ENCODE measurements at places on chromosomes 1 and 21.

DNA sequence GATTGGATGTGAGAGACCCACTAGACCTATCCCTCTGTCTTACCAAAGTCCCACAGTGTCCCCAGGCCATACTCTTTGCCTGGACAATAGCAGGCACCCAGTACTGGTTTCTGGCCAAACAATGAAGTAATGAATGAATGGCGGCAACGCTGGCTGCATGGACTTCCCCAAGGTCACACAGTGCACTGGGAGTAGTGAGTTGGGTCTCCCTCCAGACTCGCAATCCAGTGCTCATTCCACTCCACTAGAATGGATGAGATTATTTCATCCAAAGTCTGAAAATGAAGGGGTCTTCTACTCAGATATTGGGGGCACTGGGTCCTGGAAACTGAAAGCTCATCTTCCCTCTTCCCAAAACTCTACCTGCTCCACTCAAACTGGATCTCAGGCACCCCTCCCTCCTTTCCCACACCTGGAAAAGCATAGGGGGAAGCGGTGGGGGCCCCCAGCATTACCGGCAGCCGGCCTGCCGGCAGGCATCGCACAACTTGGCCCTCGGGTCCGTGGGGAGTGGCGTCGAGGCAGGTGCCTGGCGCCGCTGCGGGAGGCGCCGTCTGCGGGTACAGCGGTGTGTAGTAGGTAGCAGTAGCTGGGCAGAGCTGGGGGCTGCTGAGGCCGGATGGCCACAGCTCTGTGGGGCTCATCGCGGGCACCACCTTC lies 816 bp downstream of the E2F2 start:
- DNase-seq = no peak

GRCh38 chr1:177629526-177629925 lies 340.3 kb downstream of the SEC16B start:
- no peak for DNase-seq

DNA sequence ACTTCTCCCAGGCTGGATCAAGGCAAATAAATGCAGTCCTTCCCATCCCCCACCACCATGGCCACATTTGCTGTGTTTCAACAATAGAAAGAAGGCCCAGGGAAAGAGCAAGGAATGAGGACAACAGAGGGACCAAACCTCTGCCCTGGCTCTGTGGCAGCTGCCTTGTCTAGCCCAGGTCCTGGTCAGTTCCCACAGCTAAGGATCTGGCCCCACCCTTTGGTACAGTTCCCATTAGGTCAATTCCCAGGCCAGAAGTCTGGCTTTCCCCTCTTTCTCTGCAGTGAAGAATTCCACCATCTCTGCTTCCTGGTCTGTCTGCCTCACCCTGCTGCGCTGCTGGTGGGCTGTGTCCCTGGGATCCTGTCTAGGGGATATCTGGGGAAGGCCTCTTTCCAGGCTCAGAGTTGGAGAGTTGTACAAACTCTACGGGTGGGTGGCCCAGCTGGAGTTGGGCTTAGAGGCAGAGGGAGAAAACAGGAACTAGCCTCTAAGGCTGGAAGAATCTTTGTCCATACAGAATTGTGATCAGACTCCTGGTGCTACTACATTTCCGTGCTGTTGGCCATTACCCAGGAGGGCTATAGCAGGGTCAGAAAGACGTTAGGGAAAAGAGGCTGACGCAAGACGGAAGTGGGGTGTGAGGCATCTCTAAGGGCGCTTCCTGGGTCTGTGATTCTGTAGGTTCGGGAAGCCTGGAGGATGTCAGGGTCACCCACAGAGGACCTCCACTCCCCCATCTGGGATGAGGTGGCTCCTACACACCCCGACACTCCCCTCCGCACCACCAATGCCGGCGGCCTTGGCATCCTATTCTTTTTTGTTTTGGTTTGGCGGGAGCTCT lies 953 bp upstream of the NDUFS2 start:
- no peak for DNase-seq

- DNase-seq = peak; percentile 51
Measured at GRCh38 chr1:26913754-26914619, at the start of gene NR0B2. NR0B2 (minus strand) TSS chr1:26913975; CDS start chr1:26913940, 35 bp downstream.

GRCh38 chr1:64515427-64515826 lies 45.5 kb downstream of the CACHD1 start:
- no peak for DNase-seq

DNA sequence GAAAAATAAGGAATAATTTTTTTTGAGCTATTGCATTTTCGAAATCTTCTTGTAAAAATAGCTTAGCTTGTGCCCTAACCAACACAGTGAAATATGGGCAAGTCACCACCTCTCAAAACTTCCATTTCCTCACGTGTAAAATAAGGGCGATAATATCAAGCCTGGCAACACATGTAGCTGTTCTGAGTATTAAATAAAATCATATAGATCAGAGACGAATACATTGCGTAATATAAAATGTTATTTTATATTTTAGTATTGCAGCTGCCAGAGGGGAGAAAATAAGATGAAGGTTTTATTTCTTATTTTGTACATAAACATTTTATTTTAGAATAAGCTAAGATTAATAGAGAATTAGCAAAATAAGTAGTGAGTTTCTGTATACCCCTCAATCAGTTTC lies 85.9 kb downstream of the C21orf91 start:
- no peak for DNase-seq

DNA sequence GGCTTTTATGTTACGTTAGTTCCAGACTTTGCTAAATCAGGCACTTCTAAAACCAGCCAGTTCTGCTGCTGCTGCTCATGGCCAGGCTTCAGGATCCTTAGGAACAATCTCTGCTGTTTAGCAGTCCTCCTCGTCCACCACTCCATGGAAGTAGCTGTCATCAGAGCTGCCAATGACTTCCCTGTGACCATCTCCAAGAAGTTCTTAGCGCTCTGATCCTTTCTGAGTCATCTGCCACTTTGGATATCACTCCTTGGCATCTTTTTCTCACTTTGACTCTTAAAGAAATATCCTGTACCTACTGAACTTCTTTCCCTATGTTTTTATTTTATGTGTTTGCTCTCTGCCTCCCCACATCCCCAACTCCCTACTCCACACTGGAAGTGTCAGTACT lies 14.7 kb upstream of the IRF2BP2 start:
- DNase-seq = no peak

DNA sequence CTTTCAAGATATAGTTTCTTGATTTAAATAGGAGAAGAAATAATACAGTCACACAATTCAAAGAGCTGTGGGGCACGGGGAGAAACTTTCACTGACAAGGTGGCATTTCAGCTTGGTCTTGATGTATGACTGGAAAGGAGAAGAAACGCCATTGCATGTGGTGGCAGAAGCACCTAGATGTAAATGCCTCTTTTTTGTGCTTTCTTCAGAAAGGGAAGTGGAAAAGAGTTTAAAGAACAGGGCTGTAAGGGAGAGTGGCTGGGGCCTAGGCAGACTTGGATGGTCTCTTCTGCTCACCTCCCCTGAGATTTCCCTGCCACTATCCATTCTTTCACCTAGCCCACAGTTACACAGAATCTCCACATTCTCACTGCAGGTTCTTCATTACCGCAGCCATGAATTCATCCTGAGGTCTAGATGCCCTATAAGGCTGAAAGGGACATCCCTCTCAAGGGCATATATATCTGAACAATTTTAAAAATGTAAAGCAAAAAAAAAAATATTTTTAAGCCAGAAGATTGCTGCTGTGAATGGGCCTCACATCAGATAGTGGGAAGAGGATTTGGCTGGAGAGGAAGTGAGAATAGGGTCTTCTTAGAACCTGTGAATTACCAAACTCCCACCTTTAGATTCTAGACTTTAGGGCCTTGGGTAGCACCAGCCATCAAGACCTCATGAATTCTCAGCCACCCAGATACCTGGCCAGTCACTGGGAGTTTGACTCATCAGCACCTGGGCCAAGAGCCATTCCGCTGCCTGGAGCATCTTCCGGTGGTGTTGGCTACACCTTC lies 23.4 kb downstream of the CACNA1E start:
- no peak for DNase-seq

GRCh38 chr1:222991177-222991576 lies 151.9 kb downstream of the TLR5 start:
- DNase-seq = no peak

- no peak for DNase-seq
Measured at GRCh38 chr1:1629430-1630190, 2.4 kb upstream of the MMP23B start.

DNA sequence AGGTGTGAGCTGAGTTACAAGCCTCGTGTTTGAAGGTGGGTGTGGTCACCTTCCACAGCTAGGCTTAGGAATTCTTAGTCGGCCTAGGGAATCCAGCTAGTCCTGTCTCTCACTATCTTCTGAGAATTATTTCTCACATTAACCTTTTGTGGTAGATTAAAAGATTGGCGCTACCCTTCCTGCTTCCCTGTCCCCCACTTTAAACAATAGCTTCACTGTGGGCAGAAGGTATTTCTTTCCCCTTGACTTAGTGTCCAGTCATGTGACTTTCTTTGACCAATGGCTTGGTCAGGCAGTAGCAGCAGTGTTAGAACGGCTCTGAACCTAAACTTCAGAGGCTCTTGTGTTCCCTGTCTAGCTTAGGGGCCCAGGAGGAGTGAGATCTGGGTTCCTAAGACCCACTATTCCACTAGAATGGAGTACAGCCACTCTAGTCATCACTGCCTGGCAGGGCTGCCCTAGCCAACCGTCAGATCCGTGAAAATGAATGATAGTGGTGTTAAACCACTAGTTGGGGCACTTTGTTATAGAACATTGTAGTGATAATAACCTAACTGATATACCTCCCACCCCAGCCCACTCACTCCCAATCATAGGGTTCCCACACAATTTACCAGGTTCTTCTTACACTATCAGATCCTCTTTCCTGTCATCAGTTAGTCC lies 13.9 kb upstream of the C1orf141 start:
- DNase-seq = peak; percentile 50

Measured in Calu3 (cell line).